ENCODE measurements at places on chromosomes 4 and X.

DNA sequence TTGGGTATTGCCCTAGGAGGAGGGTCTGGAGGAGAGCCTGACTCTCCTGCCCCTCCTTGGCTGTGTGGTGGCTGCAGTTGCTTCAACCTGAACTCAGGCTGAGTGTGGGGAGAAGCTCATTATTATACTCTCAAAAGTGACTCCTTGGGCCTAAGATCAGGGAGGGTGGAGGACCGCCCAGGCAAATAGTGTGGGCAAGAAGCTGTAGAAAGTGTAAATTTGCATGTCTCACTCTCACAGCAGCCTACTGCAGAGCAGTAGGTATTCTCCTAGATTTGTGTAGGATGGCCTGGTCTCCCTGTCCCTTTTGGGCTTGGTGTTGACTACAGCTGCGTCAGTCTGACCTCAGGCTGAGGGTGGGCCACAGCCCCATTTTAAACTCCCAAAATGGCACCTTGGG, 156.1 kb downstream of the ZNF330 start:
- DNase-seq, result no peak

- DNase-seq, result peak; percentile 78
These were observed 6.3 kb downstream of the CA5B start for GRCh38 chrX:15744181-15744867.

- peak; percentile 80 for DNase-seq
These were observed 93.0 kb downstream of the TSPAN7 start for GRCh38 chrX:38654302-38654701.

- no peak for DNase-seq
These were observed 649 bp upstream of the ARAF start for GRCh38 chrX:47560179-47560933.

- no peak for DNase-seq
These were observed 187.1 kb upstream of the ARX start for GRCh38 chrX:25202827-25203226.

Measured in hematopoietic multipotent progenitor cell treated with erythropoietin and hydrocortisone succinate and interleukin-3 and kit ligand, for 6 days (in vitro differentiated cells).